ENCODE measurements at places on chromosomes 2 and 18.

GRCh38 chr18:33135951-33136660 is 304.4 kb downstream of the CCDC178 start:
- DNase-seq, result no peak

- no peak for DNase-seq
Observed at GRCh38 chr18:59742325-59743111, 45.3 kb upstream of the CCBE1 start.

- DNase-seq, result no peak
Observed at GRCh38 chr2:48189552-48190228, 283.4 kb upstream of the FBXO11 start.

DNA sequence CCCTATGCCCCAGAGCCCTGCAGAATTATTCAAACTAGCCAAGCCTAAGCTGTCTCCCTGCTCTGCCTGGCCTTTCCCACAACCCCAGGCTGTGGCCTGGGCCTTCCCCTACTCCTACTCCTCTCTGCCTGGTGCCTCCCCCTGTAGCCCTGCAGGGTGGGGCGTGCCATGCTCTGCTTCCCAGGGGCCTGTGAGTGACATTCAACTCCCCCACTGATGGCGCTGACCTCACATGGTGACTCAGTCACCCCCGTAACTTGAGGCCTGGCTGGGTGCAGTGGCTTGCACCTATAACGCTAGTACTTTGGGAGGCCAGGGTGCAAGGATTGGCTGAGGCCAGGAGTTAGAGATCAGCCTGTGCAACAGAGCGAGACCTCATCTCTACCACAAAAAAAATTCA is 60.6 kb downstream of the KIF1A start:
- DNase-seq, result no peak

DNA sequence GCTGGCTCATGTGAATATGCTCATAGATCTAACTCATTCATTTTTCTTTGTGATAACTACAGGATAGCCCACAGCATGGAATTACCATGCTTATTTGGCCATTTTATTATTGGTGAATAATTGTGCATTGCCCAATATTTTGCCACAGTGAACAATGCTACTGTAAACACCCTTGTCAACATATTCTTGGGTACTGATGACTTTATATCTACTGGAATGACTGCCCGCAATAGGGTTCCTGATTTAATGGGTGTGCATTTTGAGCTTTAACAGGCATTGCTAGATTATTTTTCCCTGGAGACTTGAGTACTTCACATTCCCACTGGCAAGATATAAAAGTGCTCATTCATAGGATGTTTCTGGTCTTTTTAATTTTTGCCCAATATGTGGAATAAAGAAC is 42.7 kb upstream of the EVA1A start:
- DNase-seq, result no peak

All from D341Med (cell line).